CD14-positive monocyte (primary cell): ENCODE measurements at places on chromosomes 2 and 18.

GRCh38 chr18:44857744-44858491 lies 177.2 kb downstream of the SETBP1 start:
- DNase-seq = no peak

DNA sequence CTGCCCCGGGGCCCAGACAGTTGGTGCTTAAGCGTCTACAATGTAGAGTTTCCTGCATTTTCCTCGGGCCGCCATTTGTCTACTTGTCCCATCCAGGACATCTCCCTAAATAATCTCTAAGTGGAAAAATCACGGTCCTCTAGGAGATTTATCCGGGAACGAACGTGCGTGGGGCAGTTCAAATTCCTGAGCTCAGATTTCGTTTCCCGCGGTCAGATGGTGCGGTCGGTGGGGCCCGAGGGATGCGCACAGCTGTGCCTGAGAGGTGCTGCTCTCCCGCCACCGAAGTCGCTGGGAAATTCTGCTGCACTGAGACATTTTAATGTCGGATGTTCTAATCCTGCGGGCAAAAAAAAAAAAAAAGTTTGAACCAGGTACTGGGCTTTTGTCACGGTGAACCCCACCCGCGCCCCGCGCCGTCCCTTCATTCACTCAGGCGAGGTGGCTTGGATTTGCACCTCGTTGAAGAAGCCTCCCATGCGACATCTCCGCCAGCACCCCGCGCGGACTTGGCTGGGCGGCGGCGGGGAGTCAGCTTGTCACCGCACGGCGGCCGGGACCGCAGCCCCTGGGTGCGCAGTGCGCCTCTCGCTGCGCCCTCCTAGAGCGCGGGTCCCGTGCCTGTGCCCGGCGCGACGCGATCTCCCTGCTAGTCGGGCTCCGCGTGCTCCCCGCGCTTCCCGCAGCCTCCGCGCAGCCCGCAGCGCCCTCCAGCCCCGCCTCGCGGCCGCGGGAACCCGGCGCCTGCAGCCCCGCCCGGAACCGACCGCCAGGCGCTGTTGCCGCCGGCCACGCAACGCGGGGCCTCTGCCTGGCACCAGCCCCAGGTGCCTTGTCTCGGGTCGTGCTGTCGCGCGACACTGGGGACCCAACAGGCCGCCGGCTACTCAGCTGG lies 191.9 kb upstream of the TCF4 start:
- DNase-seq = no peak

GRCh38 chr2:143682436-143683055 lies 553.3 kb downstream of the ARHGAP15 start:
- no peak for DNase-seq

DNA sequence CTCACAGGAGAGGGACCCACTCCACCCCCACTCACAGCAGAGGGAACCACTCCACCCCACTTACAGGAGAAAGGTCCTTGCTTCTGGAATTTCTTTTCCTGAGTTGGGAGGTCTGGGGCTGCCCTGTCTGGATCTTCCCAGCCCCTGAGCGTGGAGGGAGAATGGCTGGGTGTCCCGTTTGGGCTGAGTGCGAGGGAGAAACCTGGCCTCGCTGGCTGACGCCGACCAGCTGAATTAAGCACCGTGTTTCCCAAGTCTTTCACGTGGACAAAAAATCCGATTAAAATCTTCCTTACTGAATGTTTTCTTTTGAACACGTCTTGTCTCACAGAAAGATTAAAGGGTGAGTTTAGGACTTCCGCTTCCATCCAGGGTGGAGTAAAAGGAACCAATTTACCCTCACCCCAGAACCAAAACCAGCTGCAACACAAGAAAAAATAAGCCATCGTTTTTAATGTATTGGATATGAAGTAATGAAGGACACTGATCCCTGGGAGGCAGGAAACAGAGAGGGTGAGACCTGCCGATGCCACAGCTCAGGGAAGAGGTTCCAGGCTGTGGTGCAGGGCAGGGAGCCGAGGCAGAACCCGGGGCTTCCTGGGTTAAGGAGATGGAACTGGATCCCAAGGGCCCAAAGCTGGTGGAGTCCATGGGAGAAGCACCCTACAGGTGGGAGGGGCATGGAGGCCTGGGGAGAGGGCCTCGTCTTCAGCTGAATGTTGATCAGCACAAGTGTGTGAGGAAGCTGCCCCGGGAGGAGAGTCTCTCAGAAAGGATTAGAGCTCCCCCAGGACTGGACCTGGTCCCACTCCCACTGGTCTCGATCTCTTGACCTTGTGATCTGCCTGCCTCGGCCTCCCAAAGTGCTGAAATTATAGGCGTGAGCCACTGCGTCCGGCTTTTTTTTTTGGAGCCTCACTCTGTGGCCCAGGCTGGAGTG lies 60.3 kb downstream of the RTP5 start:
- no peak for DNase-seq

DNA sequence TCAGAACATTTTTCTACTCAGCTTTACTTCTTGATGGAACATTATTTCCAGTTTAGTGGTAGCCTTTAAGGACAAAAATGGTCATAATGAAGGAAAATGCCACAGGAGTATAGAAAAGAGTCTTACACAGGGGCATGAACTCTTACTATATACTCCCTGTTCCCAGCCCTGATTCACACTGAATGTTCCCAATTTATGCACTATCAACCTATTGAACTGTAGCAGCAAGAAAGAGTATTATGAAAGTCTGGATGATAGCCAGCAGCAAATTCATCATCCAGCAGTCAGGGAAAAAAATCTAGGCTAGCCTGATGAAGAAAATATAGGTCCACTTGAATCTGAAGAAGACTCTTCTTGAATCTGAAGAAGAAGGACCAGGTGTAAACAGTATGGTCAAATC lies 1170.3 kb upstream of the CHAC2 start:
- DNase-seq = no peak
